ENCODE measurements at places on chromosomes 4 and X.

GRCh38 chr4:112818594-112818965 lies 181.6 kb downstream of the LARP7 start:
- no peak for DNase-seq

DNA sequence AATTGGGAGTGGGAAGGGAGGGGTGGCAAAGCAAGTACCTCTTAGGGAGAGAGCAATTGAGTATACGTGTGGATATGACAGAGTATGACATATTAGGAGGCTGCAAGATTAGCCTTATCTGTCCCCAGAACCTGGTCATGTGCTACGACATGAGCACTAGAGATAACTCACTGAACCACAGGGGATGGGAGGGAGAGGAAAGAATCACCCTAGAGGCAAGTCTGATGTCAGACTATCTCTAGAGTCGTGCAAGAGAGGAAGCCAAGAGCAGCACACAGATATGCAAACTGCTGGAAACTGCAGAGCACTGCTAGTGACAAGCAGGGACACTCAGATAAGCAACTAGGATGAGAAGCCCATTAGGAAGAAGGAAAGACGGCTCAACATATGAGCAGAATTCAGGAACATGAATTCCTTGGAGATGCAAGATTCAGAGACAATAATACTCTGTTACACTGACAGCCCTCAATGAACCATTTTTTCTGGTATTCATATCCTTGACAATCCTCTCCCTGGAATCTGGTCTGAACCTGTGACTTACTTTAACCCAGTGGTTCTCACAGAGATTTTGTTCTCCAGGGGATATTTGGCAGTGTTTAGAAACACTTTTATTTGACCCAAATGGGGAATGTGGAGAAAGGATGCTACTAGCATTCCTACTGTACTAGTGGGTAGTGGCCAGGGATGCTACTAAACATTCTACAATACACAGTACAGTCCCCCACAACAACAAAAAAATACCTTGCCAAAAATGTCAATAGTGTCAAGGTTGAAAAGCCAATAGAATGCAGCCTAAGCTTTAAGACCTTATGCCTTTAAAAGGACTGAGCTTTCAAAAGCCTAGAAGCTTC lies 84.0 kb upstream of the BMP2K start:
- no peak for DNase-seq

GRCh38 chr4:104117776-104118175 lies 376.9 kb downstream of the CXXC4 start:
- DNase-seq = no peak

GRCh38 chr4:6242271-6243029 lies 27.2 kb upstream of the WFS1 start:
- DNase-seq = no peak

DNA sequence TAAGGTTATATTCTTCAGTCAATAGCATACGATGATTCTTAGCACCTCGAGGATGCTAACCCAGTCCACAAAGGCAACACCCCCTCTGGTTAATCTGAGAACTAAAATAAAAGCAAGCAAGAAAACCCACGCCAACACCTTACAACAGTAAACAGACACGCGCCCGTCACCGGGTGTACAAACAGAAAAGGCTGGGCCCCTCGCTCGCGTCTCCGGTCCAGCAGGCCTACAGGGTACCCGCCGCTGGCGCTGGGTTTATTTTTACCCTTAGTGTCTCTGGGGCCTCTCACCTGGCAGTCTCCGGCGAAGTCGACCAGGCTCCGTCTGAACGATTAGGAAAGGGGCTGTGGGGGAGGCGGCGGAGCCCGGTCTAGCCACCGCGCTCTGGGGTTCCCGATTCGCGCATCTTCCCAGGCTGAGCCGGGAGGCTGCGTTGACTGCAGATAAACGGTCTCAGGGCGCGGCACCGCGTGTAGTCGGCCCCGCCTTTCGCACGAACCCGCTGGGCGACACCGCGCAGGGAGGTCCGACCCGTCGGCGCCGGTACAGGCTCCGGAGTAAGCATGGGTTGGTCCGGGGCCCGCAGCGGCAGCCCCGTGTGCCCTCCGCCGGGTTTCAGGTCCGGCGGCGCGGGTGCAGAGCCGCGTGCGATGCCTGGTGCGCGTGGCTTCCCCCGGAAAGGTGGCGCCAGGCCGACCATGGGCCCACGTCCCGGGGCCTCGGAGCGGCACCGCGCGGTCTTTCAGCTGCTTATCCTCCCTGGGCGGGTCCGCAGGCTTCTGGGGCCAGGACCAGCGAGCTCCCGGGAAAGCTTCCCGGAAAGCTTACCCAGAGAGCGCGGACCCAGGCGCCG lies 441 bp downstream of the SLC9B2 start:
- peak; percentile 55 for DNase-seq

DNA sequence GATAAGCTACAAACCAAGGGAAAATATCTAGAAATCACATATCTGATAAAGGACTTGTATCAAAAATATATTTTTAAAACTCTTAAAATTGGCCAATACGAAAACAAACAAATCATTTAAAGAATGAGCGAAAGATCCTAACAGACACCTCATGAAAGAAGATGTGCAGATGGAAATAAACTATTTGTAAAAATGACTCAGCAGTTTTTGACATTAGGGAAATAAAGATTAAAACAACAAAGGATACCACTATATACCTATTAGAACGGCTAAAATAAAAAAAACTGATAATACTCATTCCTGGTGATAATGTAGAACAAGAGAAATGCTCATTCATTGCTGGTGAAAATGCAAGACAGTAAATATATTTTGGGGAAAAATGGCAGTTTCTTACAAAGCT lies 506.4 kb downstream of the KLHL4 start:
- DNase-seq = no peak

GRCh38 chr4:169566021-169566818 lies 46.2 kb downstream of the NEK1 start:
- no peak for DNase-seq

- no peak for DNase-seq
Measured at GRCh38 chrX:118872102-118872566, 48.5 kb downstream of the ZCCHC12 start.

DNA sequence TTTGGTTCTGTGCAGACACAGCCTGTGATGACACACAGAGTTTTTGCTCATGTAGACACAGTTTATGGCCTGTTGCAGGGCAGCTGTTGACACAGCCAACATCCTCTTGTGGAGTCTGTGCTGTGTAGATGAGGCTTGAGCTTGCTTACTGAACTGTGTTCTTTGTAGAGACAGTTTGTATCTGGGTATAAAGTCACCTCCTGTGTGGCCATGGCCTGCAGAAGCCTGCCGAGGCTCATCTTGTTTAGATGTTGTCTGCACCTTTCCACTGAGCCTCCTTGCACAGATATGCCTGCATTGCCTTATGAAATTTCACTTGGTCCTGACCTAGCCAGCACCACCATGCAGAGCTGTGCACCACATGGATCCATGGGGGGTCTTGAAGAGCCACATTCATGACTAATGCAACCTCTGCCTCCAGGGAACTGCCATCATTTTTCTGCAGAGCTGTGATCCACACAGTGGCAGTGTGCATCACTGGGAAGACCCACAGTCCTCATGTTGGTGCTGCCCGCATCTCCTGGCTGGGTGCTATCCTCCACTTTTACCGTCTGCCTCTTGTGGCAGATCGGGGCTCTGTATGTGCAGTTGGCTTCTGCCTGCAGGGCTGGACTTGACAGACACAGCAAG lies 198.0 kb upstream of the MAMLD1 start:
- DNase-seq = no peak

Measured in activated CD8-positive, alpha-beta memory T cell treated with anti-CD3 and anti-CD28 coated beads for 48 hours (primary cell).